Mucosa of gallbladder (tissue), 1 donor: ENCODE measurements at places on chromosomes 12 and 14. TPM values are rescaled to one million over a fixed set of nuclear protein-coding genes. Genes with fewer than 3 reads are reported as not detected.
A peak's percentile ranks its signal among the peaks of the same experiment; 100 is the strongest.

- DNase-seq, result peak; percentile 66
These were observed 92.1 kb downstream of the LRRC74A start for GRCh38 chr14:76918256-76918781.

DNA sequence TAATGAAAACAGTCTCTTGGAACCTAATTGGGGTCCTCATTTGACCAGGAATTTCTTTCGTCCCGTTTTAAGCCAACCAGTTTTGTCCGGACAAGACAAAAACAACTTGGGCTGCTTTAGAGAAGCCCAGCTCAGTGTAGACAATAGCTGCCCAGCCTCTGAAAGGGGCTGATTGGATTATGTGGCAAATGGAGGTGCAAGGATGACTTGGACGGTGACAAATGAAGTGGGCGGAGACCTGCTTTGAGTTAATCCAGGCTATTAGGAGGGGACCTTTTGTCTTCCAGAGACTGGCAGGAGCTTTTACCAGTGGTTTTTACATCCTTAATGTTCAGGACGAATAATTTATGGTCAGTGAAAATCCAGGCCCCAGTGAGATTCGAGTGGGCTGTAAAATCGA is 4.8 kb downstream of the MEG3 start:
- no peak for DNase-seq

- no peak for DNase-seq
These were observed 66.5 kb upstream of the MAX start for GRCh38 chr14:65168840-65169239.

DNA sequence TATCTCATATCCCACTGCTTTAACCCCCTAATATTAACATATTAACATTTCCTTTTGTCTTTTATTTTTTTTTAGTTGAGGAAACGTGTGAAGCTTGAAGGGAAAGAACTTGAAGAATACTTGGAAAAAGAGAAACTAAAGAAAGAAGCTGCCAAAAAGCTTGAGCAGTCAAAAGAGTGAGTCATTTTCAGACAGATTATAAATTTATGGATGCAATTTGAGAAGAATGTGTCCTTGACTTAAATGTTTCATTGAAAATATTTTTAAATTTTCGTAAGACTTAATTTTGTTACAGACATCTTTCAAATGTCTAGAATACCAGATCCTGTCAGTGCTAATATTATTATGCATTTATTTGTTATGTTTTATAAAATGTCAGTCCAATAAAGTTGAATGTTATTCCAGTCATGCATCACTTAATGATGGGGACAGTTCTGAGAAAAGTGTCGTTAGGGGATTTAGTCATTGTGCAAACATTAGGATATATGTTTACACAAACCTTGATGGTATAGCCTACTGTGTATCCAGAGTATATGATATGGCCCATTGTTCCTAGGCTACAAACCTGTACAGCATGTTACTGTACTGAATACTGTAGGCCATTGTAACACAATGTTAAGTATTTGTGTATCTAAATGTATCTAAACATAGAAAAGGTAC is 32.6 kb downstream of the CPSF2 start:
- DNase-seq, result no peak

The SELPLG gene
- 22.4 TPM for total RNA-seq

The PEBP1 gene
- total RNA-seq, result 246 TPM

The SLC5A8 gene
- total RNA-seq, result 0.06 TPM

The CCDC198 gene
- total RNA-seq, result 110 TPM

The FOXG1 gene
- not detected for total RNA-seq
